ENCODE measurements at places on chromosomes 3 and 15. TPM values are rescaled to one million over a fixed set of nuclear protein-coding genes. Genes with fewer than 3 reads are reported as not detected.

- no peak overlapping the region for H3K27ac ChIP-seq
- no peaks in the 10 kb centered on the region for H3K36me3 ChIP-seq
- H3K4me3 ChIP-seq, result no peak overlapping the region
- no peaks in the 10 kb centered on the region for H3K27me3 ChIP-seq
- no peaks in the 10 kb centered on the region for H3K4me1 ChIP-seq
Measured at GRCh38 chr3:179806177-179806576, 153.3 kb downstream of the USP13 start.

GRCh38 chr3:181886676-181887075 lies 175.0 kb downstream of the SOX2 start:
- no peak overlapping the region for H3K27ac ChIP-seq
- H3K36me3 ChIP-seq, result no peaks in the 10 kb centered on the region
- no peaks in the 10 kb centered on the region for H3K4me1 ChIP-seq
- no peaks in the 10 kb centered on the region for H3K27me3 ChIP-seq
- H3K4me3 ChIP-seq, result no peak overlapping the region
- no peak for DNase-seq

DNA sequence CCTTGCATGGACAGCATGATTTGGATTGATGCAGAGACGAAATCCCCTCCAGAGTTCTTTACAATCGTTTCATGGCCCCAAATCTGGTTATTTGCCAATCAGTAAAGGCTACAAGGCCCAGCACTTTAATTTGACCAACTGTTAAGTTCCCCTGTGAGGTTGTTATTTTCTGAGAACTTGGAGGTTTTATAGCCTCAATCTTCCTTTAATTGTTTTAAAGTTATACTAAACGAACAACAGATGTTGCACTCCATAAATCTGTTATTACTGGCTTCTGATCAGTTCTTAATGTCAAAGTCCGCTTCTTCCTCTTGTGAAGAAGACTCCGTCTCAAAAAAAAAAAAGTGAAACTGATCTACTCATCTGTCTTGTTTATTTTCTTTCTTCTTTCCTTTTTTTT lies 30.8 kb downstream of the LARP6 start:
- no peak overlapping the region for H3K4me3 ChIP-seq
- H3K36me3 ChIP-seq, result no peaks in the 10 kb centered on the region
- no peak for DNase-seq
- no peaks in the 10 kb centered on the region for H3K4me1 ChIP-seq
- no peaks in the 10 kb centered on the region for H3K27me3 ChIP-seq
- no peak overlapping the region for H3K27ac ChIP-seq

DNA sequence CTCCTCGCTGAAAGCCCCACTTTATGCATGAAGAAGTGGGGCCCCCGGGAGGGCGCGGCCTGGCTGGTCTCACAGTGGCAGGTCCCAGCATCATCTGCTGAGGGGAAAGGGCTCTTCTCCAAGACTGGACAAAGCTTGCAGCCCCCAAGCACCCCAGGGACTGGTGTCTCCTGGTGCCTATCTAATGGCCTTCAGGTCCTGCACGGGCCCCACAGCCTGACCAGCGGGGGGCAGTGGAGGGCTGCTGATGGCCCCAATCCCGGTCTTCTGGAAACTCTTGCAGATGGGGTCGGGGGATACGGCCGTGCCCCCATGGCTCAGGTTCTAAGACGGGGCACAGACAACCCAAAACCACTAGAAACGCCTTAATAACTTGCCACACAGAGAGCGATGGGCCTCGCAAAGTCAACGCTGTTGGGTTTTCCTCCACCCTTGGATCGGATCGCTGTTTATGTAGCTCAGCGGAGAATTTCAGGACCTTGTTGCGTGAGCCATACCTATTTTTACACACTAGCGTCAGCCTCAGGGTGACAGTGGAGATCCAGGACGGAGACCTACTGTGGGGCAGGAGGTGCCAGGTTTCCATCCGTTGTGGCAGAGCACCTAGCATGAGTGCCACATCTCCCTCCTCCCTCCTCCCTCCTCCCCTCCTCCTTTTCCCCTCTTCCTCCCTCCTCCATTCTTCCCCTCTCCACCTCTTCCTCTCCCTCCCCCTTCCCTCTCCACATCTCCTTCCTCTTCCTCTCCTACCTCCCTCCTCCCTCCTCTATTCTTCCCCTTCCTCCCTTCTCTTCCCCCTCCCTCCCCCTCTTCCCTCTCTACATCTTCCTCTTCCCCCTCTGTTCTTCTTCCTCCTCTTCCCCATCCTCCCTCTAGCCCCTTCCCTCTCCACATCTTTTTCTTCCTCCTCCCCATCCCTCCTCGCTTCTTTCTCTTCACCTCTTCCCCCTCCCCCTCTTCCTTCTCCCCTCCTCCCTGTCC lies 79.3 kb upstream of the ALDH1L1 start:
- no peak overlapping the region for H3K27ac ChIP-seq
- no peak overlapping the region for H3K4me3 ChIP-seq
- no peaks in the 10 kb centered on the region for H3K27me3 ChIP-seq
- H3K4me1 ChIP-seq, result no peaks in the 10 kb centered on the region
- no peak for DNase-seq
- no peaks in the 10 kb centered on the region for H3K36me3 ChIP-seq

POTEB3 gene
- not detected for total RNA-seq

GPR160 gene
- 17.7 TPM for total RNA-seq

- no peaks in the 10 kb centered on the region for H3K27me3 ChIP-seq
- H3K4me1 ChIP-seq, result no peaks in the 10 kb centered on the region
- H3K4me3 ChIP-seq, result no peak overlapping the region
- H3K36me3 ChIP-seq, result no peaks in the 10 kb centered on the region
Measured at GRCh38 chr3:189727898-189728297, 96.7 kb downstream of the TP63 start.

- H3K27me3 ChIP-seq, result no peaks in the 10 kb centered on the region
- no peaks in the 10 kb centered on the region for H3K4me1 ChIP-seq
- no peak overlapping the region for H3K4me3 ChIP-seq
- H3K27ac ChIP-seq, result no peak overlapping the region
- H3K36me3 ChIP-seq, result no peaks in the 10 kb centered on the region
Measured at GRCh38 chr3:18189282-18190050, 235.7 kb downstream of the SATB1 start.

DPPA2 gene
- not detected for total RNA-seq

PPIP5K1 gene
- 88.9 TPM for total RNA-seq

- peaks cover 32% of the 10 kb centered on the region for H3K27me3 ChIP-seq
- no peak within 1 kb of the TSS for H3K27ac ChIP-seq
- DNase-seq, result peak; percentile 52
- peak within 1 kb of the TSS; percentile 54 for H3K4me3 ChIP-seq
- H3K4me1 ChIP-seq, result peaks cover 12% of the 10 kb centered on the region
- H3K36me3 ChIP-seq, result no peaks in the 10 kb centered on the region
Measured at GRCh38 chr3:138114988-138115971, at the start of gene DZIP1L. Gene DZIP1L (minus strand): TSS chr3:138115608. CDS start chr3:138103971, 11,637 bp downstream.

Measured in B cell (primary cell).